ENCODE measurements at places on chromosomes 4 and X.

DNA sequence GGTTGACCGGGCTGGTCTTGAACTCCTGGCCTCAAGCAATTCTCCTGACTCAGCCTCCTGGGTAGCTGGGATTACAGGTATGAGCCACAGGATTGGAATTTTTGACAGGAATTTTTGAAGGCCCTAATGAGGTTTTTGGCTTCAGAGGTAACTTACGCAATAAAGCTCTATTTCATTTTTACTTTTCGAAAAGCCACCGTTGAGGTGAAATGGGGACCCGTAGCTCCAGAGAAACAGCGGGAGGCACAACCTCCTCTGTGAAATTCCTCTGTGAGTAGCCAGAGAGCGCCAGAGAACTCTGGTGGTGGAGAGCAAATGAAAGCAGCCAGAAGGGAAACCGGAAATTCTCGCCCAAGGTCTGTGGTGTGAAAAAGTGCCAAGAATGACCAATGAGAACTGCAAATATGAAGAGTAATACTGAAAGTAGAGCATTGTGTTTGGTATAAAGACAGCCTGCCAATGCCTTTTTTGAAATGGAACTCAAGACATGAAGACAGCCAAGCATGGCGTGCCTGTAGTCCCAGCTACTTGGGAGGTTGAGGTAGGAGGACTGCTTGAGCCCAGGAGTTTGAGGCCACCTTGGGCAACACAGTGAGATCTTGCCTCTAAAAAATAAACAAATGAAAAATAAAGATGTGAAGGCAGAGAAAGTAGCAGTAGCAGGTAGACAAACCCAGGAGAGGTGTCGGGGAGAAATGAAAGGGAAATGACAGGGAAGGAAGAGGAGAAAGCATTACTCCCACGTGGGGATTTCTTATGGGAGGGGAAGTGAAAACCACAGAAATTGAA lies 33.0 kb upstream of the TMEM131L start:
- DNase-seq = peak; percentile 46

DNA sequence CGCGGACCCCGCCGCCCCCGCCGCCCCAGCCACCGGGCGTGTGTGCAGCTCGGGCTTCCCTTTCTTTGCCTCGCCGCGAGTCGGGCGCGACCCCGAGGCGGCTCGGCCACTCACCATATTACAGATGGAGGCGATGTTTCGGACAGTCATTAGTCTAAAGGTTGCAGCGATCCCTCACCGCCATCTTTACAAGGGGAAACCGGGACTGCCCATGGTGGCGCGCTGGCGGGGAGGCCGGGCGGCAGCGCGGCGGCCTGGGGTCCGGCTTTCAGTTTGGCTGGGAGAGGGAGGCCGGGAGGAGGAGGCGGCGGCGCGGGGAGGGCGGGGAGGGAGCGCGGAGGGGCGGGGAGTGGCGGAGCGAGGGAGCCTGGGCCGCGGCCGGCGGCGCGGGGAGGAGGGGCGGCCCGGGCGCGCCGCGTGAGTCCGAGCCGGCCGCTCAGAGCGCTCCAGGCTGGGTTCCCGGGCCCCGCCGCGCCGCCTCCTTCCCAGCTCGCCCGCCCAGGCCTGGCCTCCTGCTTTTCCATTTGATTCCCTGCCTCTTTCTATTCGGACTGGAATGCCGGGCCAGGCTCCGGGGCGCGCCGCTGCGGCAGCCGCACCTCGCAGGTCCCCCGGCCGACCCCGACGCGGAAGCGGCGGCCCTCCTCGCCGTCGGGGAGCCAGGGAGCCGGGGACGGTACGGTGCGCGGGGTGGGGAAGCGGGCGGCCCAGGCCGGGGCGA lies at the start of gene USP46:
Gene USP46 (minus strand): TSS at position 301 of the 721 bp plus-strand sequence. CDS start 151 bp downstream, at position 150.
- peak; percentile 49 for DNase-seq

- DNase-seq = no peak
Measured at GRCh38 chr4:151276787-151277562, at the start of gene PRSS48. Gene PRSS48, plus strand, starts transcription at chr4:151277161. Its CDS starts 12 bp downstream, at chr4:151277173.

GRCh38 chr4:89739311-89739988 lies 97.5 kb downstream of the SNCA start:
- DNase-seq = no peak

GRCh38 chr4:3873408-3874027 lies 107.3 kb downstream of the ADRA2C start:
- no peak for DNase-seq

GRCh38 chr4:79863333-79863732 lies 209.7 kb downstream of the ANTXR2 start:
- no peak for DNase-seq

DNA sequence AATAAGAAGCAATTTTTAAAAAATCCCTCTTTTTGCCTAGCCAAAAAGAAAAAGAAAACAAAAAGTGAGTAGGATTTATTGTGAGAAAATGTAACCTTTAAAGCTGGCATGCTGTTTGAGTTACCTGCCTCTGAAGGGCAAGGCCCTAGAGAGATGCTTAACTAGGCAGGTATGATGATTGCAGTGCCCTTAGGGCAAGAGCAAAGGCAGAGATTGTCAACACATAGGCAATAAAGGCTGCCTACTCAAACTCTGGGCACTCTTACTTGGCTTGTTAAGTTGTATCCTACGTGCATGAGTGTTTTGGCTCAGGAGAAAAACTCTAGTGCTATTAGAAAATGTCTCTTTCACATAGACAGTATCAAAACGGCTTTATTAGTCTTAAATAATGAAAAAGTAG lies 306.0 kb downstream of the RPA4 start:
- no peak for DNase-seq

GRCh38 chr4:94833394-94833793 lies 75.6 kb downstream of the BMPR1B start:
- no peak for DNase-seq

DNA sequence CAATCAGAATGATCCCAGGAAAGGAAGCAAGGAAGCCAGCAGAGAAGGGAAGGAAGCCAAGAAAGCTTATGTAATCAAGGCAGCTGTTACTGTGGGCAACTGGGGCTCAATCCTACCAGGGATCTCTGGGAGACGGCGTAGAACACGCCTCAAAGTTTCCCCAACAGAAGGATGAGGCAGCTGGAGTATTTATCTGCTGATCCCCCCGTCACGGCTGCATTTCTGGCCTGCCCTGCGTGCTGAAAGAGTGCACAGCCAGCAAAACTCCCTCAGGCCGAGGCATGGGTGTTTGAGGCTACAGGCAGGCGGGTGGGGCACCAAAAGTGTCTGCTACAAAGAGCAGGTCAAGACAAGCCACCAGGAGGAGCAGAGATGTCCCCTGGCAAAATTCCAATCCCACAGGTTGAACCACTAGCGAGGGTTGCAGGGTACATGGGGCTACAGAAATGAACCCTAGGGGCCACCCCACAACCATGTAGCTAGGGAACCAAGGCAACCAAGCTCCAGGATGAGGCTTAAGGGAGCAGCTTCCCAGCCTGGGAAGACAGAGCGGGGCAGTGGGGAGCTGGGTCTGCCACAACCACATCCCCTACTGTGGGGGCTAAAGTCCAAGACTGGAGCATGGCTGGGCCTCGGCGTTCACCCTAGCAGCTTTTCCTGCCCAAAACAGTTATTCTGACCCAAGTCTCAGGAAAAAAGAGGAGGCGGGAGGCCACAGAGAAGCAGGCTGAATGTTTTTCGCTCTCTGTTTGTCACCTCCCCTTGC lies 113.4 kb downstream of the BCOR start:
- DNase-seq = no peak

DNA sequence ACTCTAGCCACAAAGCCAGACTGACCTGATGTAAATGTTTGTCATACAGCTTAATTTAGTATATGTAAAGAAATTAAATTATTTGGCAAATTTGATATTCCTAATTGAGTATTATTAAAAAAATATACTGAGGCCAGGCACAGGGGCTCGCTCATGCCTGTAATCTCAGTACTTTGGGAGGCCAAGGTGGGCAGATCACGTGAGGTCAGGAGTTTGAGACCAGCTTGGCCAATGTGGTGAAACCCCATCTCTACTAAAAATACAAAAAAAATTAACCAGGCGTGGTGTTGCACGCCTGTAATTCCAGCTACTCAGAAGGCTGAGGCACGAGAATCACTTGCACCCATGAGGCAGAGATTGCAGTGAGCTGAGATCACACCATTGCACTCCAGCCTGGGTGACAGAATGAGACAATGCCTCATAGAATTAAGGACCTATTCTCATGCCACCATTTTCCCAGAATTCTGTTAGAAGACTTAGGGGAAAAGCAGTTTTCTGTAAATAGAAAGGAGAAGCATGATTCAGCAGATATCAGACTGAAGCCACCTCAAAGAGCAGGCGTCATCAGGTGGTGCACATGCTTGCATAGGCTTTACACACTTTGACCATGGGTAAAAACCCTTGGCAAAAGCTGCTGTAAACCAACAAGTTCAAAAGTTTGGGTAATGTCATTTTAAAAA lies 6.1 kb downstream of the UBQLN2 start:
- no peak for DNase-seq

GRCh38 chrX:134444681-134445080 lies 15.3 kb upstream of the HPRT1 start:
- no peak for DNase-seq

GRCh38 chr4:37216209-37216608 lies 28.3 kb upstream of the NWD2 start:
- DNase-seq = no peak

GRCh38 chrX:31333165-31333831 lies 261.5 kb upstream of the FTHL17 start:
- DNase-seq = no peak

GRCh38 chrX:65596270-65597034 lies 61.9 kb upstream of the LAS1L start:
- no peak for DNase-seq

Measured in memory B cell (primary cell).